ENCODE measurements at places on chromosomes 7 and 10.

GRCh38 chr7:142629588-142630260 is 119.5 kb upstream of the PRSS1 start:
- DNase-seq, result no peak

DNA sequence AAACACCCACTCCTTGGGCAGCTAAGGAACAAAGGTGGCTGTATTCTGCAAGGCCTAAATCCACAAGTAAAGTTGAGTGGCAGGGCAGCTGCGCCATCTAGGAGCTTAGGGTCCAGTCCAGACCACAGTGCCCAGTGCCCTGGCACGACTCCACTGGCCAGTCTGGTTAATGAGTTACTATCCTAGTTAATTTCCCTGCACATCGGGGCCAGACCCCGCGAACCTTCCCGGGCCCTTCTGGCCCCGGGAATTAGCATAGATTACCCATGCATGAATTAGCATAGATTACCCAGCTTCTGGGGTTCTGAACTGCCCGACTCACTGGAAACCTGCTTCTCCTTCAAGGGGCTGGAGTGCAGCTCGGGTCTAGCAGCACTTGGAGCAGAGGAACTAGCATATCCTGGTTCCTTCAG is 3.2 kb upstream of the EMX2 start:
- DNase-seq, result no peak

DNA sequence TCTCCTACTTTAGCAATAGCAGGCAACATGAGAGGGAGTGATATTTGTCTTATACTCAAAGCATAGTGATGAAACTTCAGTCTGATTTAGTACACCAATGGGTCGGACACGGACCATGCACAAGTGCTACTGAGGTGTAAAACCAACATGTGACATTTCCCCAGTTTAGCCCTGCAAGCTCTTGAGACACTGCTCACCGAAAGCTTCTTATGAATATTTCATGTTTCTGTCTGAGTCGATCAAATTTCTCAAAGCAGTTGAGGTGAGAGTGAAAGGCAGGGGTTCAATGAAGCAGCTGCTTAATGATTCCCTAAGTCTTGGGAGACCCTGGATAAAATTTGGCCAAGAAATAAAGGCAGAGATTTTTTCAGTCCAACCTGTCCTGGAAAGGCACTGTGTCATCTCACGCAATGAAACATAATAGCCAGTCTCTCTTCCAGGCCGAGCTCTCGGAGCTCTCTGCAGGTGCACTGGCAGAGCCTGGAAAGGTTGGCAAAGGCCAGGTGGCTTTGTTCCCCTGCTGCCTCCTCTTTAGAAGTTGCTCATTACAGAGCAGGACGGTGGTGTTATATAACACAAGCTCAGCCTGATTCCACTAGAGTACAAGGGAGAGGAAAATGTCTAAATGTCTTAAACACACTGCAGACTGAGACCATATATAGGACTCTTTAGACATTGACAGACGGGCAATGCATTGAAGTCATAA is 33.9 kb upstream of the XPNPEP1 start:
- no peak for DNase-seq

- DNase-seq, result no peak
Measured at GRCh38 chr10:62812672-62813439, 3.3 kb downstream of the EGR2 start.

GRCh38 chr10:91627344-91628102 is 5.3 kb downstream of the PPP1R3C start:
- DNase-seq, result no peak

- DNase-seq, result peak; percentile 53
Measured at GRCh38 chr10:30591249-30591670, 38.3 kb downstream of the LYZL2 start.
